ENCODE measurements at places on chromosomes 1 and 21. TPM values are rescaled to one million over a fixed set of nuclear protein-coding genes. Genes with fewer than 3 reads are reported as not detected.

Gene ITLN1
- total RNA-seq: 0.48 TPM

Gene TFF2
- not detected for total RNA-seq

Gene FCRL6
- total RNA-seq: not detected

Gene KAZN
- 26.9 TPM for total RNA-seq

DNA sequence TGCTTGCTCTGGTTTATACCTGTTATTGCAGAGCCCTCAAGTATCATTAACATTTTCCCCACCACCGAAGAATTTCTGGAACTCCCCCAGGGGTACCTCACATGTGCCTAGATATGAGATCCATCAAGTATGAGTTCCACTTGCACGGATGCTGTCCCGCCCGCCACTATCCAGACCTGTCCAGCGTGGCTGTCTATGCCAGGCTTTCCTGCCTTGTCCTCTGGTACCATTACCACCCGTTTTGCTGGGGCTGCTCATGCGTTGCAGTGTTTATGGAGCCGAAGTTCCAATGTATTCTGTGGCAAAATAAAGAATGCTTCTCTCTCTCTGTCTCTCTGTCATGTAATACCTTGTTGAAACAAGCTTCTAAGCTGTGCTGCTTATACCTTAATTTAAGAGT, 543.5 kb upstream of the PTBP2 start:
- DNase-seq: no peak

Measured in mesenteric fat pad (tissue), 1 donor.